Cortex of kidney (tissue), 1 donor: ENCODE measurements at places on chromosomes 11 and 22.

- peak; percentile 67 for DNase-seq
Measured at GRCh38 chr11:47552566-47553405, at the start of gene CELF1. TSS of gene CELF1 (minus strand) at chr11:47553132. CDS start at chr11:47499523, 53,609 bp downstream.

GRCh38 chr11:61482513-61482912 is 26.0 kb upstream of the LRRC10B start:
- DNase-seq = no peak

DNA sequence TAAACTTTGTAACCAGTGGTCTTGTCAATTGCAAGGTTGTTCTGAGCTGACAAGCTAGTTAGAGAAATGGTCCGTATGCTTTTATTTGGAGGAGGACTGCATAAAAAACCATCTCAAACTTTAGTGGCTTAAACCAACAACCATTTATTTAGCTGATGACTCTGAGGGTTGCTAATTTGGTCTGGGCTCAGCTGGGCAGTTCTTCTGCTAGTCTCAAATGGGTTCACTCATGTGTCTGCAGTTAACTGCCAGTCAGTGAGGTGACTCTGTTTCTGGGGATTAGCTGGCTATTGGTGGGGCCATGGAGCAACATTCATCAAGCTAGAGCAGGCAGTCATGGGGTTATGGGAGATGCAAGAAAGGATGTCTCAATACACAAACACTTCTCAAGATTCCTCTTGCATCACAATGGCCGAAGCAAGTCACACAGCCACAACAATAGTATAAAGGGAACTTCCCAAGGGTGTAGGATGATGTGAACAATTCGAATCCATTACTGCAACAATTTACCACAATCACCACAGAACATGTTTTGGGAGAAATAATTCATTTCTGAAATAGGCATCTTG is 521.9 kb downstream of the INSC start:
- DNase-seq = no peak

DNA sequence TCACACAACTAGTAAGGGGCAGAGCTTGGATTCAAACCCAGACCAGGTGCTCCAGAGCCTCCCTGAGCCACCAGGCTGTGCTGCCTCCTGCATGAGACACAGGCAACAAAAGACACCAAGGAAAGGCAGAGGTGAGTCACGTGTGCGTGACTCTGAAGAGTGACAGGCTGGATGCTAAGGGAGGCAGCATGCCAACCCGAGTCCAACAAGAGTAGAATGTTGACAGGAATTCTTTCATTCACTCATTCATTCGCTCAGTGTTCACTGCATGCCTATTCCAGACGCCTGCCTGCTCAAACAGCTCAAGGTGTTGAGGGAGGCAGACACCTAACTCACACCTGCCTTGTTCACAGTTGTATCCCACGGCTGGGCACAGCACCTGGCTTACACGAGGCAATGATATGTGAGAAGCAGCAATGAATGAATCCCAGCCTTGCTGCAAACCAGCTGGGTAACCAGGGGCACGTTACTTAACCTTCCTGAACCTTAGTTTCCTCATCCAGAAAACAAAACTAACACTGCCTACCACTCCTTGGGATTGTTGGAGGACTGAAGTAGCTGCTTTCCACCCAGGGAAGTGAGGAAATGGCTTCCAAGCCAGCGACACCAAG is 73.8 kb upstream of the ARFGAP3 start:
- DNase-seq = no peak

DNA sequence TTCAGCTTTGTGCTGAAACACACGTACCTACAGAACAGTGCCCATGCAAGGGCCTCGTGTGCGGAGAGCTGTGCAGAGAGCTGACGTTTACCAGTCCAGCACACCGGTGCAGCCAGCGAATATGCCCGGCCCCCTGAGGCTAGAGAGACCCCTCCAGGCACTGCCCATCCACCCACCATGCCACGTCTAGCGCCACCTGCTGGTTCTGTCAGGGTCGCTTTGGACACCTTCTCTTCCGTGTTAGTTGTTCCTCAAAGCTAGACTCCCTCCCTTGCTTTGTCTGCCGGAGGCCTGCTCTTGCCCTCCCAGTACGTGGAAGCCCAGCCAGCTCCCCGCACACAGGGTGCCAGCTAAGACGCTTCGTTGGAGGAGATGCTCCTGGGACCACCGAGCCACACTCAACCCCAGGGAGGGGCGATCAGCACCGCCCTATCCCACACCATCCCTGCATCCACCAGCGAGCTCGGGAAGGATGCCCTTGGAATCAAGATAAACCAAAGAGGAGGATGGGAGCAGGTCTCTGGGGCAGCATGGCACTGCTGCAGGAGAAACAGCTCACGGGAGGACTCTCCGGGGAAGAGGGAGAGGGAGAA is 43.4 kb downstream of the CPT1A start:
- DNase-seq = no peak

DNA sequence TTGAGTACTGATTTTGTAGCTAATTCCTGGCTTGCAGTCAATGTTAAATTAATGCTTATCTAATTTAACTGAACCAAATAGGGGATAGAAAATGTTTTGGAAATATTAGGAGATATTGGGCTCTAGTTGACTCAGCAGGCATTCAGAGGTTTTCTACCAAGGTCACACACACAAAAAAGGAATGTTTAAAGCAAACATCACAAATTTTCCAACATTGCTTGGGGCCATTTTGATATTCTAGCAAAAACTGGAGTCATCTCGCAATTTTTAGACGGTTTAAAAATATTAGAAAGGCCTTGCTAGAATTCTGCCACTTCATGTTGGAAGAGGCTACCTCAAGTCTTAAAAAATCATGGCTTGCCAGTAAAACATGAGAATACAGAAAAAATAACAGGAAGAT is 2082.1 kb upstream of the RAG2 start:
- no peak for DNase-seq

- no peak for DNase-seq
Measured at GRCh38 chr22:31332886-31333285, 13.3 kb downstream of the PATZ1 start.

- no peak for DNase-seq
Measured at GRCh38 chr11:131964698-131965483, 594.5 kb downstream of the NTM start.

DNA sequence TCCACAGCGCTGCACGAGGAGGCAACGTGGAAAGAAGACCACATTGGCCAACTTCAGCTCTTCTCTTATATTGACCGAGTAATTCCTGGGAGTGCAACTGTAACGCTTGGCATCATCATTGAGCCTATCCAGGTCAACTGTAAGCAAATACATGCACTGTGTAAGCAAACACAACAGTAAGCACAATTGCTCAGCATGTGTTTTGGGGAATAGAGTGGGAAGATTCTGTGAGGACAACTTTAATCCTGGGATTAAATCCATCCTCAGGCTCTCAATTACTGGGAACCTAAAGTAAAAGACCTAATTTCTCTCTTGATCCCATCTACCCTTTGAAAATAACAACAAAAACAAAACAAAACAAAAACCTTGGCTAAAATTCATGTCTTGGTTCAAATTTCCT is 109.5 kb upstream of the DDI1 start:
- no peak for DNase-seq
